ENCODE measurements at places on chromosomes 7 and 10.

- DNase-seq: no peak
These were observed 42.3 kb upstream of the PRKG1 start for GRCh38 chr10:51031950-51032349.

DNA sequence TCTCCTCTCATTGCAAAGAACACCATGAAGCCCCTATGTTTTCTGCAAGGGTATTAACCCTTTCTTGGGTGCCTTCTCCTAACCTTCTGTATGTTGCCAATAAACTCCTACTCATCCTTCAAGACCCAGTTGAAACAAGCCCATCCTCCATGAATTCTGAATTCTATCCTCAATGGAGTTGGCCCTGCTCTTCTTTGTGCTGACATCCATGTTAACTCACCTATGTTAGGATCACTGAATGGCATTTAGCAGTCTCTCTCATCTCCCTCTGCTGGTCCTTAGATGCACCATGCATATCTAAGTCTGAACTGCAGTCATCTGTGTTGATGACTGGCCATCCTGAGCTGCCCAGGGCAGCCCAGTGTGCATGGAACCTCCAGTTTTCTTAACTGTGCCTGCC lies 129.8 kb downstream of the BUB3 start:
- no peak for DNase-seq

DNA sequence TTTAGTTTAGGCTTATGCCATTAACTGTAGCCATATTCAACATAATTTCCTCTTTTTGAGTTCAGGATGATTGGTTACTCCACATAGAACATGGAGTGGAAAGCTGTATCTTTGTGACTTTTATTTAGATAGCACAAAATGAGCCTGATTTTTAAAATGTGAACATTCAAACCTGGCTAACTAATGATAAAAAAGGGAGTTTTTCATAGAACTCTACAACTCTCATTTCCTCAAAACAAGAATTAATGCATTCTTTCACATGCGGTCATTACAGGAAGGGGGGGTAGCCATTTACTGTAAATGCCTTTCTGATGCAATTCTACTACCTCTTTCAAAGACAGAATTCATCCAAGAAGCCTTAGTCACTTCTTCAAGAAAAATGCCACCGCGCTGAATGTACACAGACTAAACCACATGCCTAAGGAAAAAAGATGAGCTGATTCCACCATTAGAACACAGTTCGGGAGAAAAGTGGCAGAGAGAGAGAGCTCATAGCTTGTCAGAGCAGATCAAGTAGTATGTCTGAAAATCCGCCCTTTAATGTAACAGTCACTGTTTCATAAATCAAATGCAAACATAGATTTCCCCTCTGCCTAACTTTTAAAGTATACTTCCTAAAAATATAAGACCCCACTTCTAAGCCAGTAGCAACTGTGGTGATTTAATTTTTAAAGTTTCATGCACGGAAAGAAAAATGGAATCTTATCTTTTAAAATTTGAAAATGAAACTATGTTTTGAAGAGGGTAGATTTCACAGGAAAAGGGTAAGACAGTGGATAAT lies 226.4 kb upstream of the KLF14 start:
- DNase-seq: peak; percentile 68

DNA sequence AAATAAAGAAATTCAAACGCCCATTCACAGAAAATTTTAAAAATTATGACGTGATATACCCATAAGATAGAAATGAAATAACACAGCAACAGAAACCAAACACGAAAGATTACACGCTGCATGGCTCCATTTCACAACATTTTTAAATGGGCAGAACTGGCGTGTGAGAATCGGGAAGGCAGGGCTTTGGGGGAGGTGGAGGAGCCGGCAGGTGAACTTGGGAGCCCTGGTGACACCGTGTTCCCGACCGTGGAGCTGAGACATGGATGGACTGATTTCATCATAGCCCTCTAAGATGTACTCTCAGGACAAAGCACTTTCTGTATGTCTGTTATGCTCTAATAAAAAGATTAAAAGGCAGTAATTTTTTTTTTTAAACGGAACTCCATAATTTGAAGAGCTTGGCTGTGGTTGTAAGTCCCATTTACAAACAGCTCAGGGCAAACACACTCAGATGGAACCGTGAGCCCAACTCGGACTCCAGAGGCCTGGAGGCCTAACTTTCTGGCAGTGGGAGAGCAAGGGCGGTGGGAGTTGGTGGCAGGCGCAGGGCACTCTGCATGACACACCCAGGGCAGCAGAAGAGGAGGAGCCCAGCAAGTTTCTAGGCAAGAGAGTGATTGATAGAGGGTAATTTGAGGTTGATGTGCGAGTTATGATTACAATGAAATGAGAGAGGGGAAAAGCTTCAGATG lies 203.4 kb downstream of the MAD1L1 start:
- DNase-seq: no peak

DNA sequence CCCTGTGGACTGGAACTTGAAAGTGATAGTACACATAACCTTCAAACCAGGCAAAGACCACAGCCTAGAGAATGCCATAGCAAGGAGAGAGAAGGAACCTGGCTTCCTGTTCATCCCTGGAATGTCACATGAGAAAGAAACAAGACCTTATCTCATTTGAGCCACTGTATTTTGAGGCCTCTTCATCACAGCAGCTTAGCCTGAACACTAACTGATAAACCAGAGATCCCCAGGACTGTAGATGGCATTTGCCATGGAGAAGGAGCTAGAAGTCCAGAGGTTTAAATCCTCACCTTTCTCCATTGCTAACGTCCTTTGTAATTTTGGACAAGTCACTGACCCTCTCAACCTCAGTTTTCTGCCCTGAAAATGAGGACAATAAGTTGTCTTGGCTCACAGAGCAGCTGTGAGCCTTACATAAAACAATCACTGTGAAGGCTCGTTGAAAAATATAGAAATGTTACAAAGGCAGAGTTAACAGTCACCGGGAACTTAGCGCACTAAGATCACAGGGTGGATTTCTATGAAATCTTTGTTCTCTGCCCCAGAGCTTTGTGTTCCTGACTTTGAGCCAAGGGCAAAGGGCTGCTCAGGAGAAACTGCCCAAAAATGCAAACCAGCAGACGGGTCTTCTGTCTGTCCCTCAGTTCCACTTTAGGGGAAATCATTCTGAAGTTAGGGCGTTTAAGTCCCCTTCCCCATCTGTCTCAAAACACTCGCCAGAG lies 197.0 kb downstream of the USP6NL start:
- no peak for DNase-seq

DNA sequence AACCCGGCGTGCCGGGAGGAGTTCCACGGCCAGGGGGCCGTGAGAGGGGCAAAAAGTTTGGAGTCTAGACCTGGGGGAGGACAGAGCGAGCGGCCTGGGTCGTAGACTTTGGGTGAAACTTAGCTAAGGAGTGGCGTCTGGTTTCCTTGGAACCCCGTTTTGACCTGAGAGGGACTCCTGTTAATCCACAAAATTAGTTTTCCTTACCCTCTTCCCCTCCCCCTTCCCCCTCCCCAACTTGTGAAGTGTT lies 574 bp downstream of the MARCHF5 start:
- DNase-seq: no peak

DNA sequence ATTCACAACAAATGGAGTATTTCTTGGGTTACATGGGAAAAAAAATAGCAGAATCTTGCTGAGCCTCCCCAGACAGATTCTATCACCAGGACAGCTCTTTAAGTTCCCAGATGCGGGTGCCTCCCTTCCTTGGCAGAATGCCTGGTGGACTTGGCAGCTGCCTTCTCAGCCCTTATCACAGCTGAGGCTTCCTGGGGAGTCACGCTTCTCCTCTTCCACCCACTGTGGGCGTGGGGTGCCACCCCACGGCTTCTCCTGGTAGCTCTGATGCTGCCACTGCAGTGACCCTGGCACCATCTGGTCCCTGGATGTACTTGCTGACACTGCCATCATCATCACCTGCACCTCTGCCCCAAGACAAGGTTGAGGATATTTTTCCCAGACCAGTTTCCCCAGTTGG lies 16.2 kb upstream of the NME8 start:
- no peak for DNase-seq

DNA sequence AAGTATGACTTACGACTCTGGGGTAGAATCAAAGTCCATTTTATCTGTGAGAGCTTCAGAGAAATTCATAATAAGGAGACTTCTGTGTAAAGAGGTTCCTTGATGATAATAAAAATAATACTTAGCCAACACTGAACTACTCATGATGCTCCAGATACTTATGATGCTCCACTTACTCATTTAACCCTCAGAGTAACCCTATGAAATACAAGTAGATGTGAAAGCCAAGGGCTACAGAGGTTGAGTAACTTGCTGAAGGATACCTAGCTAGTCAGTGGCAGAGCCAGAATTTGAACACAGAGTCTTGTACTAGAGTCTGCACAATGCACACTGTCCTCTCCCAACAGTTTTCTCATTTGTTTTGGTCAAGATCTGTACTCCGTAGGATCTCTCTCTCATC lies 89.5 kb downstream of the HECW1 start:
- DNase-seq: no peak

GRCh38 chr7:153027210-153027609 lies 267.7 kb downstream of the ACTR3B start:
- no peak for DNase-seq

DNA sequence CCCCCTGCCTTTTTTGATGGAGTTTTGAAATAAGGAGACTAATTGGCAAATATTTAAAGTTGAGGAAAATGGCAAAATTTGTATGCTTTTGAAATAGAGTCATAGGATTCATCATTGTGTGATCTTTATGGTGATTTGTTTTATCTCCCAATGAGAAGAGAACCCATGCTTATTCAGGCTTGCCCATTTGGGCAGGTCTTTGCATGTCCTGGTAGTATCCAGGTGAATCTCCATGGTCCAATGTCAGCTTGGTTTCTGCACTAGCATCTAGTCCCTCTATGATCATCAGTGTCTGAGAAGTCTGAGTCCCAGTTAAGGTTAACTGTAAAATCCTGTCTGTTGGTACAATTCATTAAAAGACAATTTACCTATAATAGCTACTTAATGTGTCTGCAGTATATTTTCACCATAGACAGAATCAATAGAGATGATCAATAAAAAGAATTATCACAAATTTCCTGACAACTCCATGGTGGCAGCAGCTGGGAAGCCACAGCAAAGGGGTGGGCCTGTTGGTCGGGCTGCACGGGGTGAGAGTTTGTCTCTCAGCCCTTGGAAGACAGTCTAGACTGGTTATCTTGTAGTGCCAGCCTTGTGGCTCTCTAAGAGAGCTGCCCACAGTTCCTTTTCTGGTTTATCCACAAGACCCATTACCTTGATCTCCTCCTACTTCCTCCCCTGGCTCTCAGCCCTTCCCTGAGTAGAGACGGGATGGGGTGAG lies 22.2 kb upstream of the BMPER start:
- DNase-seq: no peak

DNA sequence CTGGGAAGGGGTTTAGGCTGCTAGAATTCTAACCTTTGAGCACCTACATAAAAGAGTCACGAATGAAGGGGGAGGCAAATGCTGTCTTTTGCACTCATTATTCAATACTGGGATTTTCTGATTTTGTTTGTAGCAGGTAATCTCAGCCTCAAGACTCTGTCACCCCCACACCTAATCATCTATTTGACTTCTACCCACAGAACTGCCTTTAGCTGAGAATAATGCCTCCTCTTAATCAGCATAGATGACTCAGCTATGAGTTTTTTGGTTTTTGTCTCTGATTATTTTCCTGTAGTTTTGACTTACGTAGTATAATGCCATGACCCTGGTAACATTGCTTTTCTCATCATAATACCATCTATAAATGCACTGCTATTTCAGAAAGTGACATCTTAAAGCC lies 42.7 kb upstream of the CACNB2 start:
- DNase-seq: no peak

- no peak for DNase-seq
These were observed 7.8 kb upstream of the SCD start for GRCh38 chr10:100339236-100339635.

DNA sequence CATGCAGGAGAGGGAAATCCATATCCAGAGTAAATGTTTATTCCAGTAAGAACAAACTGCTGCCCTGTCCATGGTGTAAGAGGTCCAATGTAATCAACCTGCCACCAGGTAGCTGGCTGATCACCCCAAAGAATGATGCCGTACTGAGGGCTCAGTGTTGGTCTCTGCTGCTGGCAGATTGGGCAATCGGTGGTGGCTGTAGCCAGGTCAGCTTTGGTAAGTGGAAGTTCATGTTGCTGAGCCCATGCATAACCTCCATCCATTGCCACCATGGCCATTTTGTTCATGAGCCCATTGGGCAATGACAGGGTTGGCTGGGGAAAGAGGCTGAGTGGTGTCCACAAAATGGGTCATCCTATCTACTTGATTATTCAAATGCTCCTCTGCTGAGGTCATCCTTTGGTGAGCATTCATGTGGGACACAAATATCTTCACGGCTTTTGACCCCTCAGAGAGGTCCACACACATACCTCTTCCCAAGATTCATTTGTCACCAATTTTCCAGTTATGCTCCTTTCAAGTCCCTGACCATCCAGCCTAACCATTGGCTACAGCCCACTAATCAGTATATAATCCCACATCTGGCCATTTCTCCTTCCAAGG lies 23.3 kb upstream of the PAPSS2 start:
- DNase-seq: no peak

DNA sequence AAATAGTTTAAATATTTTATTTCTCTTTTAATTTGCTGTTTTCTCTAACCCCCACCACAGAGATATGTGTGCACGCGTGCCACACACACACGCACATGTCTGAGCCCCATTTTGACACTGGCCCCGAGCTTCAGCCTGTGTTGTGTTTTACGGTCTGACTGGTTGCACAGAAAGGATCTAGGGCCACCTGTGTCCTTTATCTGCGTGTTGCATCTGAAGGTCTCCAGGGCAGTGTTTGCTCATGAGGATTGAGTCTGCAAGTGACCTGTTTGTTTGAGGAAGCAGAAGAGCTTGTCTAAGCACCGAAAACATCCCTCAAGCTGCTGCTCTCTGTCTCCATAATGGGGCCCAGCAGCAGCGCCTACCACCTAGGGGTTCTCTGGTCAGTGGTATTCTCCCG lies 266.4 kb upstream of the LYZL1 start:
- no peak for DNase-seq

- peak; percentile 39 for DNase-seq
These were observed 315.7 kb downstream of the NRG3 start for GRCh38 chr10:82190432-82191260.

DNA sequence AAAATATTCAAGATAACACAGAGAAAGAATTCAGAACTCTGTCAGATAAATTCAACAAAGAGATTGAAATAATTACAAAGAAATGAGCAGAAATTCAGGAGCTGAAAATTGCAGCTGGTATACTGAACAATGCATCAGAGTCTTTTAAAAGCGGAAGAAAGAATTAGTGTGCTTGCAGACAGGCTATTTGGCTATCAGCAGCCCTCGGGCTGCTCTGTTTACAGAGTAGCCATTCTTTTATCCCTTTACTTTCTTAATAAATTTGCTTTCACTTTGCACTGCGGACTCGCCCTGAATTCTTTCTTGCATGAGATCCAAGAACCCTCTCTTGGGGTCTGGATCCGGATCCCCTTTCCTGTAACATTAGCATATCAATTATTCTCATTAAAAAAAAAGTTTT lies 1040.0 kb downstream of the SORCS3 start:
- no peak for DNase-seq

GRCh38 chr7:104509874-104510273 lies 181.5 kb downstream of the LHFPL3 start:
- DNase-seq: no peak

Data from SK-N-MC (cell line).